ENCODE measurements at places on chromosomes 5 and 9.

- no peak for DNase-seq
Observed at GRCh38 chr5:174454464-174454863, 269.9 kb upstream of the MSX2 start.

DNA sequence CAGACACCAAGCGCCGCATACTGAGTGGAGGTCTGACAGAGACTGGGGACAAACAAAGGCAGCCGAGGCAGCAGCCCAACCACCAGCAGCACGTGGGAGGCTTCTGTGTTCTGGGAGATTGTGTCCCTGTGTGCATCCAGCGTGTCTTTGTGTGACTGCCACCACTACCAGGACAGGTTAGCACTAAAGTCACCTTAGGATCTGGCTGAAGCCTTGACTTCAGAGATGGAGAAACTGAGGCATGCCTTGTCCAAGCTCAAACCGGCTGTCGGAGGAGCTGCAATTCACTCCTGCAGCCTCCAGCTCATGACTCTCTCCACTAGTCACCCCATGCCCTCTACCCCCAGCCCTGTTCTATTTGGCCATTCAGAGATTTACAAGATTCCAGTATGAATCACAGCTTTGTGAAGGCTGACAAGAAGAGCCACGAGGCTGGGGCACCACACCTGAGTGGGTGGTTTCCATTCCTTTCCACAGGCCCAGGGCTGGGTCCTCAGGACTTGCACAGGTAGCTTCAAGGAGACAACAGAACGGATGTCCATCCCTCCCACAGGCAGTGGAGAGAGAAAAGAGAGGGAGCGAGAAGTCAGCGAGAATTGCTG lies 69.3 kb downstream of the SHB start:
- DNase-seq = no peak

DNA sequence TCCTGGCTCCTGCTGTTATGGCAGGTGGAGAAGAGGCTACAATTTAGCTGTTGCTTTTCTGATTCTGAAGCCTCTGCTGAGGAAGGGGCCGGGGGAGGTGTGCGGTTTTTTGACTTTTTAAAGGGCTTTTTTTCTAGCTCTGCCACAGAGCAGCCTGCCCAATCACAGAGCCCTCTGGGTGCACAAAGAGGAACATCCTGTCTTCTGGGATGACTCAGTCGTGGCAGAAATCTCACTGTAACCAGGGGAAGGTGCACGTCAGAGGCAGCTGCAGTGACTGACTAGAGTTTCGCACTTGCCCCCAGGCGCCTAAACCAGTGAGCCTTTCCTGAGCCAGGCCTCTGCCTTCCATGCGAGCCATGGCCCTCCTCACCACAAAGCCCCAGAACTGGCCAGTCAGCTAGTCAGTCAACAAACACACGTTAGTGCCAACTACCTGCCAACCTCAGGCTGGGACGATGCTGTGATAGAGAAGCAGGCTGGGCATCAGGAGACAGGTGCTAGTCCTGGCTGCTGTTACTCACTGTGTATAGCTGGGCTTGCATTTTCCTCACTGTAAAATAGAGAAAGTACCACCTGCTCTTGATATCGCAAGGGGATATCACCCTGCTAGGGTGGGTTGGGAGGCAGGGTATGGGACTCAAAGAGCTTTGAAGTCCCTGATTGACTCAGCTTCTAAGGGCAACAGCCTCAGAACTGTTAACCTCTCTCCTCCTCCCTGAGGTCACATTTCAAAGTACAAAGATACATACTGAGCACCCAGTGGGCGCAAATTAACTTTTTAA lies 2.2 kb downstream of the AKNA start:
- peak; percentile 87 for DNase-seq

DNA sequence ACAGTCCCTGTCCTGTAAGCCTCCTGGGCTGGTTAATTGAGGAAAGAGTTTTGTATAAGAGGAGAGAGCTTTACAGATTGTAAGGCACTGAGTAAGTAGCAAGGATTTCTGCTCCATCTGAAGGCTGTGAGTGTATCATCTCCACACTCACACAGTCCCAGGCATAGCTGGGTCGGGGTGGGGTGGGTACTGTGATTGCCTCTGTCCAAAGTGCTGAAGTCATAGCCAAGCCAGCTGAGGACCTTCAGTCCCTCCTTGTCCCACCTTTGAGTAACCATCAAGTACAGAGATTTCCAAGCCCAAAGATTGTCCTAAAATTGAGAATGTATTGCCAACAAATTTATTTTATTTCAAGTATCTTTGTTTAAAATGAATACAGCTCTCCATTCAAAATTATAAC lies 5.5 kb upstream of the DNAJB5 start:
- no peak for DNase-seq

DNA sequence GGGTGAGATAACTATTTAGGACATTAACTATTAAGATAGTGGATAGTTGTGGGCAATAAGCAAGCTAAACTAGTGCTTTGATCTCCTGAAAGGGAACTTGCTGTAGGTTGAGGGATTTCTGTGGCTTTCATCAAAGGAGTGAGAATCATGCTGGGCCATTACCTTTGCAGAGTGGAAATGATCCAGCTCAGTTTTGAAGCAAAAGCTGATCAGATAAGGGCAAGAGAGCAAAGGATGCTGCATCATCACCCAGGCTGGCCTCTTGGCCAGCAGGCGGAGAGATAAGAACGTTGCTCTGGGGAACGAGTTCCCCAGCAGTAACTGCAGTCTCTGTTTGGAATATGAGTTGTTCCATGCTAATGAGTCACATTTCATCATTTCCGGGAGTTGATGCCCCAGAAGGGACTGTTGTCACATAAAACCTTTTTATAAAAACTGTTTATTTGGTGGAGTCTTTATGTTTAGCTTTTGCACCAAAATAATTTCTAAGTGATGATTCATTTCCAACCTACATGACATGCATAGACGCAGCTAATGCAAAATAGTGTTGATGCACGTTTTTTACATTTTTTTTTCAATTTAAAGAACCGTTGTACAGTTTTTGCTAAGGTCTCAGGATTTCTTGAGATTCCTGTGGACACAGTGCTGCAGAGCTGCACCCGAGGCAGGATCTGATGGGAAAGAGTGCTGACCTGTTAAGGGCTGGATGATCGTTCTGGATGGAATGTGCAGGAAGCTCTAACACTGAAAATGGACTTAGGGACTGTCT lies 99.3 kb downstream of the ACTBL2 start:
- DNase-seq = peak; percentile 8

- DNase-seq = no peak
Observed at GRCh38 chr5:140118302-140118936, 4.5 kb downstream of the PURA start.

DNA sequence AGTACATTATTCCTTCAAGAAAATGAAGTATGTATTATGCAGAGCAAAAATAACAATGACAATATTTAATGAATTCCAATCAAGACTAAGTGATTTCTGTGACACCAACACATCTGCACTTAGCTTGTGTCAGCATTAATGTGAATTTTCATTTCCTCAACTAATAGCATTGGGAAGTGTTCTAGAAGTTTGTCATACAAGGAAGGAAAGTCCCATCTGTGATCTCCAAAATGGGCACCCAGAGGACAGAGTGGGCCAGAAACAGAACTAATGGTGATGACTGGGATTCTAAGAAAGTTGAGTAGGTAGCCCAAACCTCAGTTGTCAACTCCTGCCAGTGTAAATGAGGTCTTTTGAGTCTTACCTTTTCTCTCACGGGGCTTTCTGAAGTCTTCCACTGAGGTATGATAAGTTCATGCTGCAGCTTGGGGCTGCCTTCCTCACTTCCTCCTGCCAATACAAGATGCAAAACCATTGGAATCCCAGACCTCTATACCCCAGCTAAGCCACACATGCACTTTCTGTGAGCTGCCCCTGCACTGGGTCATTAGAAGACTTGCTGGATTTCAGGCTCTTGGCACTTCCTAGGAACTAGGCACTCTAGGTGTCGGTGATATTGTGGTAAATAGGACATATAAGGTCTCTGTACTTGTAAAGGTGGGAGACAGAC lies 4.9 kb downstream of the ADAM19 start:
- no peak for DNase-seq

DNA sequence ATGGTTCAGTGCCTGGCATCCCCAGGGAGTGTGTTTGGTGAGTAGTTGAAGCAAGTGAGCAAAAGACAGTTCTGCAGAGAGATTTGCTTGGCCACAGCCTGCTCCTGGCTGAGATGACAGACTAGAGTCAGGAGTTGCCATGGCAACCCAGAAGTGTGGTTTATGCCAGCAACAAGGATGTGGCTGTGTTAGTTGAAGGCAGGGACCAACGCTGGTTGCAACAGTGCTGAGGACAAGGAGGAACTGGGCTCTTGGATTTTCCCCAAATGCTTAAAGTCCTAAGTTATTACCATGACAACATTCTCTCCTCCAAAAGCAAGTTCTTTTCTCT lies 2.7 kb downstream of the NXNL2 start:
- DNase-seq = peak; percentile 21

DNA sequence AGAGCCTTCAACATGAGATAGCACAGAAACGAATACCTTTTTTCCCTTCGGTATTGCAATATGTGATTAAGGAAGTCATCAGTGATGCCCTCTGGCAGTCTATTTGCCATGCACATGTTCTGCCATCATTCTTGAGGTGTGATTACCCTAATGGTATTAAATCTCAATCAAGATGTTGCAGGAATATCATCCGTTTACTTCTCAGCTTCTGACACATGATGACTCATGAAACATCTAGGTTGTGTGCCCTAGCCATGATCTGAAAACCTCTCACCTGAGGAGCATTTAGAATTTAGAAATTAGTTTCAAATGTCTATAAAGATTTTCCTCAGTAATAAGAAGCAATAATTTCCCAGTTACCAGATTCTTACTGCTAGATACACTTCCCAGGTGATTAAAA lies 209.1 kb downstream of the ADGRV1 start:
- DNase-seq = no peak

DNA sequence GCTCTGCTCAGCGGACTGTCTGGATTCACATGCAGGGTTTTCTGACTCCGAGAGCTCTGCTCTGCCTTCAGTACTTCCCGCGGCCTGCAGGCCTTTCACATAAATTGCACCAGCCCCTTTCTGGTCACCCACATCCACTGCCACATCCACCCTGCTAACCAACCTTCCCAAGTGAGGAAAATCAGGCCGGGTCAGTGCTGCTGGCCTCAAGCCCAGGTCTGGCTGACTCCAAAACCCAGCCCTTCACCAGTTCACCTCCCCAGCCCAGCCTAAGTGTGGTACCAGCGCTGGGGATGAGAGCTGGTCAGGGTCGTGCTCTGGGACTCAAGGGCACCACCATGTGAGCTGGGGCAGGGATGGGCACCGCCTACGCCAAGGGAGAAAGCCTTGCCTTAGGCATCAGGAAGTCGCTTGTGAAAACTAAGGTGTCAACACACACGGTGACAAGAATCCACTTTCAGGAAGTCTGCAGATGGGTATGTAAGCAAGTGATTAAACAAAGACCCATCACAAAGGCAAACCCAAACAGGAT lies 12.3 kb downstream of the LMAN2 start:
- no peak for DNase-seq

GRCh38 chr5:146213210-146213826 lies 9.9 kb downstream of the RBM27 start:
- no peak for DNase-seq

DNA sequence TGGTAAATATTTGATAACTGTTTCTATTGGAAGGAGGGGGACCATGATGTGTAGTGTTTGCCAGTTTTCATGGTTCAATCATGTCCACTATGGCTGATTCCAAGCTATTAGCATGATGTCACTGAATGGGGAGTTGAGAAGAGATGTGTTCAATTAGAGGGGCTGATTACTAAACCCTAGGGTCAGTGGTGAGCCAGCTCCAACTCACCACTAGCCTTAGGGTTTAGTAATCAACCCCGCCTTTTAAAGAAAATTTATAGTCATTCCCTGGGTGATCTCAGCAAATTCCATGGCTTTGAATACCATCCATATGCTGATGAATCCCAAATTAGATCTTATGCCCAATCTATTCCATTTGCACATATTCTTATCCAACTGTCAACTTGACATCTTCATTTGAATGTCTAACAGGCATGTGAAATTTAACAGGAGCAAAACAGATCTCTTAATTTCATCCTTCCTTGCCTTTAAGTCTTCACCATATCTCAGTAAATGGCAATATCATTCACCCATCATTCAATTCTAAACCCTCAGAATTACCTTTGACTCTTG lies 98.8 kb downstream of the GCNT1 start:
- no peak for DNase-seq

DNA sequence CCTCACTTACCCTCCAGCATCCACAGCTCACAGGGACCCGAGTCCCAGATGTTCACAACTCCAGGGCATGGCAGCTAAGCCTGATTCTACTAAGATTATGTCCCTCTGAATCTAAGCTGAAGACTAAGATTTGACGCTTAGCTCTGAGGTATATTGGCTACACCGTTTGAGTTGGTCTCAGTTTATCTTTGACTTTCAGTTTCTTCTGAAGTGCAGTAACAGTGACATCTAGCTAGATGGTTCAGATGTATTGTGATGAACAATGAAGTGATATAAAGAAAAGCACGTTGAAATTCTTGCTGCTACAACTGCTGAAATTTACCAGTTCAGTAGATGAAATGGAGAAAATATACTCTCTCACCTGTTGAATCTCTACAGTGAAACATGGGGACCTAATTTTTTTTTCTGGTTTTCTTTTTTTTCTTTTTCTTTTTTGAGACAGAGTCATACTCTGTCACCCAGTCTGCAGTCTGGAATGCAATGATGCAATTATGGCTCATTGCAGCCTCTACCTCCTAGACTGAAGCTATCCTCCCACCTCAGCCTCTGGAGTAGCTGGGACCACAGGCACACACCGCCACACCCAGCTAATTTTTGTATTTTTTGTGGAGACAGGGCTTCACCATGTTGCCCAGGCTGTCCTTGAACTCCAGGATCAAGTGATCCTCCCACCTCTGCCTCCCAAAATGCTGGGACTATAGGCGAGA lies 15.7 kb downstream of the RFK start:
- DNase-seq = no peak

- DNase-seq = peak; percentile 72
Observed at GRCh38 chr9:131361202-131361833, 32.6 kb upstream of the PRRC2B start.

GRCh38 chr9:70169222-70169621 lies 89.6 kb upstream of the SMC5 start:
- DNase-seq = no peak

DNA sequence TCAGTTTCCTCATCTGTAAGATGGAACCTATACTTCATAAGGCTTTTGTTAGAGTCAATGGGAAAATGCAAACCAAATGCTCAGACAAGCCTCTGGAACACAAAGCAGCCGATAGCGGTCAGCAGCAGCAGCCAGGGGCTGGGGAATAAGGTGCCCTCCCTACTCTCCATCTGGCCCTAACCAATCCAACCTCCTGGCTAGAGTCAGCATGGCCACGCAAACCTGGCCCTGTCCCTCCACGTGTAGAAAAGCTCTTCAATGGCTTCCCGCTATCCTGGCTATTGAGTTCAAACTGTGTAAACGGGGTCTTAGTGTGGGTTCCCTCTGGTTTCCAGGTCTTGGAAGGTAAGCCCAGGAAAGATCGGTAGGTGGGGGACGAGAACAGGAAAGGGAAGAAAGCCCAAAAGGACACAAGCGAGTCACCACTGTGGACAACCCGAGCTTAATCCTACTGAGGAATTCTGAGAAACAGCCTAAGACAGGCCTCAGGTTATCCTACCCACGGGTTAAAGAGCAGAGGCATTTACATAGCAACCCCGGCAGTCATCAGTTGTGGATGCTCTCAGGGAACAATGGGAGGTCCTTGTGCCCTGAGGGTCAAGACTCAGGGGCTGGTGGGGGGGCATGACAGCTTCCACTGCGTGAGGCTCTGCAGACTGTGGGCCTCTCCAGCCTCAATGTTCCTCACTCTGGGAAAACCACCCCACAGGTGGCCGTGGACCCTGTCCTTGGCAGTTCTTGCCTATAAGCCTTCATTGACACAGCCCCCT lies 30.9 kb downstream of the FABP6 start:
- DNase-seq = no peak
